ENCODE measurements at places on chromosomes 1 and 21. TPM values are rescaled to one million over a fixed set of nuclear protein-coding genes. Genes with fewer than 3 reads are reported as not detected.

DNA sequence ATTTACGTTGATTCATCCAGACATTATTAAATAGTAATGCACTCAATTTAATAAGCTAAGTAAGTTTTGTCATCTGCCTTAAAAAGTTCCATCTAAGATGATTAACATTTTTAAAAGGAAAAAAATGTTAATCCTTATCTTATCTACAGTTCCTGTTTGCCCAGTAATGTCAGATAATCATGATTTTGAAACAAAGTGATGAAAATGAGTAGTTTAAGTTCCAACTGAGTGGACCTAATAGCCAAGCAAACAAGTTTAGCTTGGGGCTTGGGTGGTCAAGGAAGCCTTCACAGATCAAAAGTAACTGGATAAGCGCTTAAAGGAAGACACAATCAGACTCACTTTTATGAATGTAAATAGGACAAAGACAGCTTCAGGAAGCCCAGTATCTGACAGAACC is 40.5 kb upstream of the JAK1 start:
- no peak for DNase-seq
- peaks cover 6% of the 10 kb centered on the region for H3K4me1 ChIP-seq
- no peak overlapping the region for H3K4me3 ChIP-seq
- no peaks in the 10 kb centered on the region for H3K36me3 ChIP-seq

Gene AIRE
- 0.12 TPM for total RNA-seq

Gene GBP2
- 7.3 TPM for total RNA-seq

- H3K36me3 ChIP-seq = no peaks in the 10 kb centered on the region
- H3K27me3 ChIP-seq = no peaks in the 10 kb centered on the region
- H3K4me1 ChIP-seq = no peaks in the 10 kb centered on the region
- no peak overlapping the region for H3K4me3 ChIP-seq
- no peak overlapping the region for H3K27ac ChIP-seq
These were observed 110.0 kb upstream of the PRDX6 start for GRCh38 chr1:173367136-173367535.

Gene NPHS2
- 0.31 TPM for total RNA-seq

Gene TPTE
- not detected for total RNA-seq

GRCh38 chr1:115505148-115505571 is 136.6 kb upstream of the VANGL1 start:
- H3K36me3 ChIP-seq = no peaks in the 10 kb centered on the region
- no peak overlapping the region for H3K27ac ChIP-seq
- DNase-seq = no peak

Gene FAAH
- 30.8 TPM for total RNA-seq

Gene ASTN1
- total RNA-seq = 1.8 TPM

Measured in type B pancreatic cell (in vitro differentiated cells).